ENCODE measurements at places on chromosomes 4 and X.

- peak; percentile 51 for DNase-seq
Measured at GRCh38 chrX:46573892-46574773, 568 bp downstream of the CHST7 start.

- no peak for DNase-seq
Measured at GRCh38 chrX:100368167-100368566, 41.9 kb downstream of the PCDH19 start.

GRCh38 chr4:128475597-128475996 lies 188.0 kb upstream of the PGRMC2 start:
- no peak for DNase-seq

DNA sequence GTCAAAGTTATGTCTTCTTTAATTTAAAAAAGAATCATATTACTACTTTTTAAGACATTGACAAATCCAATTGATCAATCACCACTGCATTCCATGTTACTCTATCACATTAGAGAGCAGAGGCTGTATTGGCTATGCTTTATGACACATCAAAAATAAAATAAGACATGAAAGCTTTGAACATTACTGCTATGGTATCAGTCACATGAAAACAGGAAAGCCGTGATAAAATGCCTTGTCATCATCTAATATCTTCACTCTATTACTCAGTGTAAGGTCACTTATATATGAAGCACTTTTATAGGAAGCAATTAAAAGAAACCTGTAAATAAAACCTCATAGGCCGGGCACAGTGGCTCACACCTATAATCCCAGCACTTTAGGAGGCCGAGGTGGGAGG lies 27.7 kb upstream of the CEP135 start:
- DNase-seq = peak; percentile 37

- DNase-seq = no peak
Measured at GRCh38 chr4:139924782-139925181, 229.2 kb downstream of the MAML3 start.

- DNase-seq = no peak
Measured at GRCh38 chrX:97132664-97133415, 249.1 kb downstream of the RPA4 start.

- DNase-seq = peak; percentile 45
Measured at GRCh38 chrX:63922221-63922620, 137.2 kb upstream of the ARHGEF9 start.

DNA sequence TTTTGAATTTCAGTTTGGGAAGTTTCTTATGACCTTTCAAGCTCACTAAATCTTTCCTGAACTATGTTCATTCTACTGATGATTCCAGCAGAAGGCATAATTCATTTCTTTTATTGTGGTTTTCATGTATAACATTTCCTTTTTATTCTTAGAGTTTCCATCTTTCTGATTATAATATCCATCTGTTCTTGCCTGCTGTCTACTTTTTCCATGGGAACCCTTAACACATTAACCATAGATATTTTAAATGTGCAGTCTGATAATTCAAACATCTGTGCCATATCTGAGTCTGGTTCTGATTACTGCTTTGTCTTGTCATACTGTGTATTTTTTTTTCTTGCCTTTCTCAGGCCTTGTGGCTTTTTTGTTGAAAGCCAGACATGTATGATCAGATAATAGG lies 234.7 kb downstream of the COX7B2 start:
- no peak for DNase-seq

Data from foreskin keratinocyte (primary cell).